Stimulated activated CD4-positive, alpha-beta T cell treated with anti-CD3 and anti-CD28 coated beads, TNF-alpha, amount 100 ng/mL, for 4 hours (primary cell): ENCODE measurements at places on chromosomes 11 and 22.

GRCh38 chr11:27218421-27219038 is 144.5 kb downstream of the CCDC34 start:
- DNase-seq, result no peak

DNA sequence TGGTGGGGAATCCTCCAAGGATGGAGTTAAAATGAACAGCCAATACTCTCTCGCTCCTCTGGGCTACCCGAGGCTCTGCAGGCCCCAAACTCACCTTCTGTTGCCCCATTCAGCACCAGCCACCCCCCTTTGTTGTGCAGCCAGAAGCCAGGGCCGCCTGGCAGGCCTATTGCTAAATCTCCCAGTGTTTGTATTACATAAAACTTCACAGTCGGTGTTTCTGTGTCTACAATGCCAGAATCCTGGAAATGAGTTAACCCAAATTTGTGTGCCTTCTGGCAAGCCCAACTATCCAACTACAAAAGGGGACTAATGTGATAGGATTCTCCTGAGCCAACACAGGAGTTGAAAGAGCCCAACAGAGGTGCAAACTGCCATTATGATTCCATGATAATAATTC is 9.3 kb downstream of the KCNJ5 start:
- DNase-seq, result no peak

GRCh38 chr11:68813773-68814172 is 27.9 kb downstream of the CPT1A start:
- DNase-seq, result no peak

DNA sequence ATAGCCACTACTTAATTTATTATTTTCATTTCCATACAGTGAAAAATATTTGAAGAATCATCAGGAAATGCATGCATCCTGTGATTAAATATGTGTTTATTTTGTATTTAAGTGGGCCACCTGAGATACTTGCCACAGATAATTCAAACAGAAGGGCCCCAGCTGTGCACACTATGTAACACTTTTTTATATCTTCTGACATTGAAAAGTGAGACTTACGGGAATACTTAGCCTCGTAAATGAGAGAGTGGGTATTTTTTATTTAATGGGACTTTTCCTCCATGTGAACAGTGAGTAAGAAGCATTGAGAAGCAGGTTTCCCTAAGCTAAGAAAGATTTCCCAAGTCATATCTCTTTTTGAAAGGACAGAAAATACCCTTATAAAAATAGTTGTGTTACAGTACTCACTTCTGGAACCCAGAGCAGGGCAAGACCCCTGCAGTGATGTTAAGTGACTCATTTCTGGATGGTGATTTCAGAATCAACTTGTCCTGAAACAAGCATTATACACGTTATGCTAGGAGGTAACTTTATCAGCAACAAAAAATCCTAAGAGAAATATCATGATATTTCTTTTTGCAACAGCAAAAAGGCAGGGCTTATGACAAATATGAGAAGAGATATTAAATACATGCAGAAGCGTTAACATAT is 478.1 kb upstream of the CHORDC1 start:
- no peak for DNase-seq

- no peak for DNase-seq
Measured at GRCh38 chr11:75518771-75519653, 6.7 kb downstream of the GDPD5 start.

DNA sequence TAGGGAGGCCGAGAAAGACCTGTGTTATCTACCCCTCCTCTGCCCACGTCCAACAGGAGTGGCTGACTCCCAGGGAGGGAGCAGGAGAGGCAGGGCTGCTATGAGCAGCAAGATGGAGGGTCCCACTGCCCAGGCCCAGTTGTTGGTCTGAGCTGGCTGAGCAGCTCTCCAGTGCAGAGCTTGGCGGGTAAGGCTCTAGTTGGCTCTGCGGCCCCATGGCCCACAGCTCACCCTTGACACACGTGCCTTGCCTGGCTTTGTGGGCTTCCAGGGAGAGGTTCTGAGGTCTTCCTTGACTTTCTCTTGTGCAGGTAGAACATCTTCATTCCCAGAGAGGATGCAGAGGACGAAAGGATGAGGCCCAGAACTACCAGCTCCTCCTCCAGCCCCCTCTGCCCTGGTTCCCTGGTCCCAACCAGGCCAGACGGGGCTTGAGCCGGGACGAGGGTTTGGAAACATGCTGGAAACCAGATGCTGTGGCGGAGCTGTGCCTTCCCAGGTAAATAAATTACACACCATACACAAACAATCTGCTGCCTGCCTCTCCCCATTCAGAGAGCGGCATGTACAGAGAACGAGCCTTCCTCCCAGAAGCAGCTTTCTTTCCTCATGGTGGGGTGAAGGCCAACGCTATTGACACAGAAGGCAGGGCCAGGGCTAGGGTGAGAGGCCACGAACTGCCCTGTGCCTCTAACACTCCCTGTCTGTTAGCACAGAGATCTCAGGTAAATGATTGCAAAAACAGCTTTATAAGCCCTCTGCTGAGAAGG is 48.1 kb downstream of the DSCAML1 start:
- DNase-seq, result no peak

- DNase-seq, result no peak
Measured at GRCh38 chr11:82634091-82634490, 99.6 kb downstream of the FAM181B start.

- DNase-seq, result no peak
Measured at GRCh38 chr11:7291100-7291829, 39.6 kb downstream of the SYT9 start.

DNA sequence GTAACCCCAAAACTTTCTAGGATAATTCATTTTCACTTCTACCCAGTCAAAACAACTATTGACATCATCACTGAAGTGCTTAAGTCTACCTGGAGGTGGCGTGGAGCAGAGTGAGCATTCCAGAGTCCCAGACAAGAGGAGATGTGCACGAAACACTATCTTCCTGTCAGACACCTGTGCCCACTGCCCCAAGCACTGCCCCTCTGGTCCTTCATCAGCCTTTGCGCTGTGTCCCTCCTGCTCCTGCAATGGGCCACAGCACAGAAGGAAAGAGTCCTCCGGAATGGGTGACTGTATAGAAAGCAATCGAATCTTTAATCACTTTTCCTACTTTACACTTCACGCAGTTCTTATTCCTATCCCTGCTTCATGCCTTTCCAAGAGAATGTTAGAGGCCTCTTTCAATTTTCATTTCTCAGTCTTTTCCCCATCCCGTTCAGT is 512 bp upstream of the GRIA4 start:
- no peak for DNase-seq

GRCh38 chr11:31913985-31914384 is 102.9 kb upstream of the PAX6 start:
- DNase-seq, result no peak

GRCh38 chr11:119023741-119024140 is 5.2 kb downstream of the TRAPPC4 start:
- DNase-seq, result no peak

- no peak for DNase-seq
Measured at GRCh38 chr11:16099343-16099900, 256.9 kb downstream of the SOX6 start.

GRCh38 chr11:61195719-61196118 is 7.6 kb upstream of the PGA3 start:
- no peak for DNase-seq

DNA sequence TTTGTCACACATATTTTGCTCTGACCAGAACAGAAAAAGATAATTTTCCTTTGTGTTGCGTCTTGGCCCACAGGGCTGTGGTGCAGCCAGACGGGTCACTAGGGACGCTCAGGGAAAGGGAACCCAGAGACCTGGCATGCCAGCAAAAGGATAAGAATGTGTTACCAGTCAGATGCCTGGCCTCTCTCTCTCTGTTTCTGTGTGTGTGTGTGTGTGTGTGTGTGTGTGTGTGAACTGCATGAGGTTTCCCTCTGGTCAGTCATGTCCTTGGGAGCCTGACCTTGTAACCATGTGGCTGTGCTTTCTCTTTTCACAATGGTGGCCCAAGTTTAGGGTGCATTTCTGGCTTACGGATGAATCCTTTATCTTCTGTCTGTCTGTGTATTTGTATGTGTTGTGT is 25.4 kb downstream of the CCKBR start:
- DNase-seq, result no peak

DNA sequence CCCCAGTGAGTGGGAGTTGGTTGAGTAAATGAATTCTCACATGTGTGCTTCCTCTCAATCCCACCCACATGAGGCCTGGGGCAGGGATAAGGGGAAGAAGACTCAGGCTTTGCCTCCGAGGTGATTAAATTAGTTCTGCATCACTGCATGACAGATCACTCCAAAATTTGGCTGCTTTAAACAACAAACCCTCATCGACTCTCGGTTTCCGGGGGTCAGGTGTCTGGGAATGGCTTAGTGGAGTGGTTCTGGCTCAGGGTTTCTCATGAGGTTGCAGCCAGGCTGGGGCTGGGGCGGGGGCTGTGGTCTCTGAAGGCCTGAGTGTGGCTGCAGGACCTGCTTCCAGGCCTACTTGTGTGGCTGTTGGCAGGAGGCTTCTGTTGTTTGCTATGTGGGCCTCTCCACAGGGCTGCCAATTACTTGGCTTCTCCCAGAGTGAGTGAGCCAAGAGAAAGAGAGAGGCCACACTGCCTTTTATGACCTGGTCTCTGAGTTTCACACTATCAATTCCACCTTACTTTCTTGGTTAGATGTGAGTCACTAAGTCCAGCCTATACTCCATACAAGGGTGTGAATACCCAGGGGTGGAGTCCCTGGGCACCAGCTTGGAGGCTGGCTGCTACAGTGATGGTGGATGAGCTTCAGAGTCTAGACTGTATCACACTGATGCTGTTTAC is 15.9 kb downstream of the MOGAT2 start:
- no peak for DNase-seq

DNA sequence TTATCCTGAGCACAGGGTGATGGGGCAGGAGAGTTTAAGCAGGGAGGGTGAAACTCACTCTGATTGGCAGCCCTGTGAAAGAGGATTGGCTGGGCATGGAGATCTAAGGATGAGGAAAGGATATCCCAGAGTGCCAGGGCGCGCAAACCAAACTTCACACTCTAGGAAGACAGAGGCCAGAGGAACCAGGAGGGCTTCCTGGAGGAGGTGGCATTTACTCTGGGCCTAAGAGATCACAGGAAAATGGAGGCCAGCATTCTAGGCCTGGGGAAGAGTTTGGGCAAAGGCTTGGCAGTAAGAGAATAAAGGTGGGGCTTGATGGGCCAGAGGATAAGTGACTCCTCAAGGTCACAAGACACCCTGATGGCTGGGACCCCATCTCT is 377 bp upstream of the NCF4 start:
- no peak for DNase-seq

DNA sequence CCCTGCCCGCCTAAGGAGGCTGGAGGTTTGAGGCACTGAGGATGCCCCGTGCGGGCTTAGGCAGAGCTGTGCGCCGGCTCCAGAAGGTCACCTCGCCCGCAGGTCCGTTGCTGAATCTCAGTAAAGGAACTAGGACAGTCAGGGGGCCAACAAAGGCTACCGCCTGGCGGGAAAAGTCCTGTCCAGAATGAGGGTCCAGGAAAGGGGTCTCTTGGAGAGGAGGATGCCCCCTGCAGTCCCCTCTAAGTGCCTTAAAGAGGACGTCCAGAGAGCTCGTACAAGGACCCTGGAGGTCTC is 548 bp downstream of the PVALB start:
- DNase-seq, result no peak

DNA sequence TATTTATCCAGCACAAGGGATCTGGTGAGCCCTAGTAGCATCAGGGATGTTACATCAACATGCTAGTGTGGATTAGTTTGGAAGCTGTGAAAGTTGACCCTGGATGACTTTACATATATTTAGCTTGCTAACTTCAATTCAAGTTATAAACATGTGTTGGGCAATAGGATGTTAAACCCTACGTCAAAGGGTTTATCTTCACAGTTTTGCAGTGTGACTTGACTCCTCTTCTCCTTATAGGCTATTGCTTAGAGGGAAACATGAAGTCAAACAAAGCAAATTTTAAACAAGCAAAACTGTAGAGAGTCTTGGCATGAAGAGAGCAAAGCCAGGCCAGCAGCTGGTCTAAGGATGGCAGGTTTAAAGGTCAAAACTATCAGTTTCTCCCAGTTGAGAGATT is 11.3 kb upstream of the CTSC start:
- DNase-seq, result no peak

- DNase-seq, result no peak
Measured at GRCh38 chr11:122101625-122102291, 14.3 kb downstream of the BLID start.

DNA sequence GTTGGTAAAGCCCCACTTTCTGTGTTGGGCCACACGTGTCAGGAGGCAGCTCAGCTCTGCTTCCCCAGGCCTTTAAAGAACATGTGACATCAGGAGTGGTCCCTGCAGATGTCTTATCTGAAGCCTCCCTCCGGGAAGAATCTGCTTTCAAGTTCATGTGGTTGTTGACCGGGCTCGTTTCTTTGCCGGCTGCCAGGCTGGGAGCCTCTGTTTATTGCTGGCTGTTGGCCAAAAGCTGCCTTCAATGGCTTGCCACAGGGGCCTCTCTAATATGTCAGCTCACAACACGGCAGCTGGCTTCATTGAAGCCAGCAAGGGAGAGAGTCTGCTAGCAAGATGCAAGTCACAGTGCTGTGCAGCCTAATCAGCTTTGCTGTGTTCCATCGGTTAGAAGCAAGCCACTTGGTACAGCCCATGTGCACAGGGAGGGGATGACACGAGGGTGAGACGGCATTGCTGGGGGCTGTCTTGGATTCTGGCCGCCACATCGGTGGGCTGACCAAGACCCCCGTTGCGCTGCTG is 14.6 kb downstream of the MRGPRF start:
- no peak for DNase-seq

DNA sequence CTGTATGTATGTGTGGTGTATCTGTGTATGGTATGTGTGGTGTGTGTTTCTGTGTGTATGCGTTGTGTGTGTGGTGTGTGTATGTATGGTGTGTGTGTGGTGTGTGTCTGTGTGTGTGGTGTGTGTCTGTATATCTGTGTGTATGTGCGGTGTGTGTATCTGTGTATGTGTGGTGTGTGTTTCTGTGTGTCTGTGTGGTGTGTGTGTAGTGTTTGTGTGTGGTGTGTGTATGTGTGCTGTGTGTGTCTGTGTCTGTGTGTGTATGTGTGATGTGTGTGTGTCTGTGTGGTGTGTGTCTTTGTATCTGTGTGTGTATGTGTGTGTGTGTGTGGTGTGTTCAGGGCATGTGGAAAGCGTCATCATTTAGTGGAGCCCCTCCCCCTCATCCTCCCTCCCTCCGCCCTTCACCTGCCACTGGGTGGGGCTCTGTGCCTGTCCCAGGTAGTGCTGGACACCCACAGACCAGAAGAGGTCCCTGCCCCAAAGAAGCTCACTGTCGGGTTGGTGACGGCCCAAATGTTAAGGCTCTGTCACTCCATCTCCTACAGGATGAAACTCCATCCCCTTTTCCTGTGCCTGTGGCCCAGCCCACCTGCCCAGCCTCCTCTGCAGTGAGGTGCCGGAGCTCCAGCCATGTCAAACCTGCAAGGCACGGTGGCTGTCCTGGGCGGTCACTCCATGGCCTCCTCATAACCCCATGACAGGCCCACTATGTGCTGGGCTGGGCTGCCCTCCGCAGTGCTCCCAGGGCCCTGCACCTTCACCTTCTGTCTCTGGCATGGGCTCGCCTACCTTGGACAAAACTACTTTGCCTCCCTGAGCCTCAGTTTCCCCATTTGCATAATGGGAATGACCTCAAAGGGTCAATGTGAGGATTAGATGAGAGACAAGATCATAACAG is 23.4 kb upstream of the SHISAL1 start:
- DNase-seq, result no peak

GRCh38 chr11:132601875-132602274 is 930.4 kb downstream of the OPCML start:
- DNase-seq, result no peak

- DNase-seq, result no peak
Measured at GRCh38 chr11:27012234-27012921, 18.5 kb downstream of the FIBIN start.
